ENCODE measurements at places on chromosomes 5 and 9.

DNA sequence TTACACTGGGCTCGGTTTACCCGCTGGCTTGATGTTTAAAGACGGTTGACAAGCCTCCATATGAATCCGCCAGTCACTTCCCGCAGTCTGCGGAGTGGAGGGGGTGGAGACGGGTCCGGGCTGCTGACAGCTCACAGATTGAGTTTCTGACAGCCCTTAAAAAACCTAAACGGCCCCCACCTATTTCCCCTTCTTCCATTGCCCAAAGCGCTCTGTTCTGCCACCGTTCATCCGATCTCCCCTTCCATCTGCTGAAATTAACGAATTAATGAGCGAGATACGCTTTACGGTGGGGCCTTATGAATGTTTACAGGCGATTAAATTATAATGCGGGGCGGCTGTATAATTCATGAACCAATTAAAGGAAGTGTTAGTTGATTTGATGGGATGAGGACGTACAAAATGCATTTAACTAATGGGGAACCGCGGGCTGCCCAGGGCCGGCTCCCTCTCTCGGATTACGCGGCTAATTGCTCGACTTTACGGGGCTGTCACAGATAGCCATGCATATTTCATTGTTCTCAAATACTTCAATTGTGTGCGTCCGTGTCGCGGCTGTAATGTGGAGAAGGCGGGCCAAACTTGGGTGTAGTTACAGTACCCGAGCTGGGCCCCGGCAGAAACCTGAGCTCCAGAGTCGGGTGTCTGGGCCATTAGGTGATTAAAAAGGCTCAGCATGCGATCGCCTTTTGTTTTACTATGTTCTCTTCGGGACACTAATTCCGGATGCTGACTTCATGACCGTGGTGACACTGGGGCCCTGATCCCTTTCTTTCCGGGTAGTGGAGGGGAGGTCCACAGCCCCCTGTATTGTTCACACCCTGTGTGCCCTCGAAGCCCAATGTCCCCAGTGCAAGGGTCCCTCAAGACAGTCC is 74.9 kb downstream of the GTF3C4 start:
- no peak for DNase-seq

- DNase-seq = no peak
These were observed 41.9 kb downstream of the TNFAIP8 start for GRCh38 chr5:119397518-119398380.

- no peak for DNase-seq
These were observed 438.1 kb upstream of the CLINT1 start for GRCh38 chr5:158297002-158297527.

- no peak for DNase-seq
These were observed 872.9 kb downstream of the TAF11L14 start for GRCh38 chr5:18507114-18507513.

- no peak for DNase-seq
These were observed 166.2 kb upstream of the KLF9 start for GRCh38 chr9:70580606-70581195.

GRCh38 chr5:129541648-129542251 is 81.7 kb downstream of the ADAMTS19 start:
- DNase-seq = no peak

- DNase-seq = no peak
These were observed 130.9 kb upstream of the TMEM161B start for GRCh38 chr5:88399561-88399960.

- peak; percentile 10 for DNase-seq
These were observed at the start of gene NDUFS4 for GRCh38 chr5:53560506-53561191. TSS of gene NDUFS4 (plus strand) at chr5:53560639. CDS start at chr5:53560663, 24 bp downstream.

- DNase-seq = no peak
These were observed 93.9 kb downstream of the GPBP1 start for GRCh38 chr5:57267805-57268204.

DNA sequence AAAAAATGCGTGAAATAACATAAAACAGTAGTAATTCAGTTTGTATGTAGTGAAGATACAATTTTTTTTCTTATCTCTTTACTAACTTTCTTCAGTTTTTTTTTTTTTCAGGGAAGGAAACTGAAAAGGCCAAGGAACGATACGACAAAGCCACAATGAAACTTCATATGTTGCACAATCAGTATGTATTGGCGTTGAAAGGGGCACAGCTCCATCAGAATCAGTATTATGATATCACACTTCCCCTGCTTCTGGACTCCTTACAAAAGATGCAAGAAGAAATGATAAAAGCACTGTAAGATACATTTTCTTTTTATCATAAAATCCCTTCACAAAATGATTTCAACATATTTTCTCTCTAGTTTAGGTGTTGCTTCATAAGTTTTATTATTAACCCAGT is 120.0 kb downstream of the FER start:
- DNase-seq = no peak

DNA sequence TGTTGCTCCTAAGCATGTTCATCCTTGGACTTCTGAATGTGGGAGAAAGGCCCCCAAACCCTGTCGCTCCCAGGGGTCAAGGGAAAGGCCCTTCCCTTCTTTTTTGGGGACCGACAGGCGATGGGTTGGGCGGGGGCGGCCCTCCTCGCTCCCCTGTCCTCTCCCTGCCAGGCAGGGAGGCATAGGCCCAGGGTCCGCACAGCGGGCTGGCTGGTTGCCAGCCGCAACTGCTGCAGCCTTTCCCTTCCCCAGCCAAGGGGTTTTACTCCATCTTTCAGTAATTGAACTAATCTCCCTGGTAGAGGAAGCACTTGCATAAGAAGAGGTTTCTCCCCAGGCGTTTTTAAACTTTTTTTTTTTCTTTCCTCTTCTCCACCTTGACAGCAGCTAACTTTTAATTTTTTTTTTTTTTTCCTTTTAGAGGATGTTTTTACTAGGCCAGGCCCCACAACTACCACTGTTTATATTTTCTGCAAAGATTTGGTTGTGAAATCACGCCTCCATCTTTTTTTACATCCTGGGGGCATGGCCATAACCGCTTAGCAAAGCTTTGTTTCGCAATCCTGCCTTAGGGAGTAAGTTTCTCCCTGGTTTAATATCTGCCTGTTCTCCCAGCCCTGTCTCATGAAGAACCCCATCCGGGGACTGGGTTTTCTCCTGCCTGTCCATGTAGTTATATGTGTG is 216.9 kb upstream of the ZNF608 start:
- DNase-seq = no peak
